Stimulated activated CD8-positive, alpha-beta memory T cell treated with anti-CD3 and anti-CD28 coated beads, Interleukin-7, amount 100 ng/mL, for 24 hours (primary cell): ENCODE measurements at places on chromosomes 4 and X.

- DNase-seq = no peak
Measured at GRCh38 chr4:164514765-164515164, 239.2 kb upstream of the SMIM31 start.

DNA sequence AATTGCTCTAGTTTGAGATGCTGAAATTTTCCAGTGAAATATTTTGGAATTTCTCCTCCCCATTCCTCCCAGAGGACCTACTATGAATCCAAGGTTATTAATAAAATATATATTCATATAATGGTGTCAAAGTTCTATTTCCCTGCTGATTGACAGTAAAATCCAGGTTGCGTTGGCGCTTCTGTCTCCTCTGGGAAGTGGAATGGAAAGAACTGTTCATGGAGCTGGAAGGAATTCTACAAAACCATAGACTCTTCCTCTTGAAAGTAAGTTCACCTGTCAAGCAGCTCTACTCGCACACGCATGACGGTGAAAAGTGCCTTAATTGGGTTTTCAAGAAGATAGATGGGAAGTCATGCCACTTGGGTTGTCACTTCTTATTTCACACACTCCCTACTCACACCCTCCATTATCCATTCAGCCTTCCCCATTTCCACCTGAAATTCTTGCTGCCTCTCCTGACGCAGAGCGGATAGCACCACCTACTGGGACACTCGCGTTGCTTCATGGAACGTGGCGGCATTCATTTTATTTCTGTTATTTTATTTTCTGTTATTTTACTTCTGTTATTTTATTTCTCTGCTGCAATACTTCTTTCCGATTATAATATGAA, 351.6 kb downstream of the NLGN4X start:
- no peak for DNase-seq

GRCh38 chr4:40379248-40379647, 44.1 kb downstream of the CHRNA9 start:
- DNase-seq = no peak

DNA sequence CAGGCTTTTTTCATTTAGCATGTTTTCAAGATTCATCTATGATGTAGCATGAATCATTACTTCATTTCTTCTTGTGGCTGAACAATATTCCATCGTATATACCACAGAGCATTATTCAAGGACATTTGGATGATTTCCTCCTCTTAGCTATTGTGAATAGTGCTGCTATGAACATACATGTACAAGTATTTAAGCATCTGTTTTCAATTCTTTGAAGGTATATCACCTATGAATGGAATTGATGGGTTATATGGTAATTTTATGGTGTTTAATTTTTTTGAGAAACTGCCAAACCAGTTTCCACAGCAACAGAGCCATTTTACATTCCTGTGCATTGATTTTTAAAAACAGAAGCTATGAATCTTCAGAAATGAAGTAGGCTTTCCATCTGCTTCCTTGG, 36.1 kb upstream of the WDR19 start:
- DNase-seq = no peak

- DNase-seq = no peak
Measured at GRCh38 chr4:146261041-146261440, 46.7 kb downstream of the REELD1 start.

DNA sequence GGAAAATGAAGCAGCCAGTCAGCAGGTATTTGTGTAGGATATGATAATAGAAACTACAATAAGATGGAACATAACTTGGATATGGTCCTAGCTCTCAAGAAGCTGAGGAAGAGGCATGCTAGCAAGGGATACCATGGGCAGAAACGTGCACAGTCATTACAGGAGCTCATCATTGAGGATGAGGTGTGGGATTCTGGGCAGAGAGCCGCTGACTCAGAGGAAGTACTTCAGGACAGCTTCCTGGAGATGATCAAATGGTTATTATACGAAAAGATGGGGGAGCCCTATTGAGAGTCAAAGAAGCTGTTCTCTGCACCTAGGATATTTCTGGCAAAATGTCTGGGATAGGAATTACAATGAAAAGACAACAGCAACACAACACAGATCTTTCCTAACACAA, 116.0 kb upstream of the PDE5A start:
- no peak for DNase-seq

DNA sequence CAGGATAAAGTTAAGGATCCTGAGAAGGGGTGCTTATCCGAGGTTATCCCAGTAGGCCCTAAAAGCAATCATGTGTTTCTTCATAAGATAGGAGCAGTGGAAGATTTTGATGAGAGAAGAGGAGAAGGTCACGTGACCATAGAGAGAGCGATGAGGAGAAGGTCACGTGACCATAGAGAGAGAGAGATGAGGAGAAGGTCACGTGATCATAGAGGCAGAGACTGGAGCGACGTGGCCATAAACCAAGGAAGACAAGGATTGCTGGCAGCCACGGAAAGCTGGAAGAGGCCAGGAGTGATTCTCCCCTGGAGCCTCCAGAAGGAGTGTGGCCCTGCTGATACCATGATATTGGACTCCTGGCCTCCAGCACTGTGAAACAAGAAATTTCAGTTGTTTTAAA, 38.4 kb upstream of the ZNF518B start:
- no peak for DNase-seq
